ENCODE measurements at places on chromosomes 1 and 21.

DNA sequence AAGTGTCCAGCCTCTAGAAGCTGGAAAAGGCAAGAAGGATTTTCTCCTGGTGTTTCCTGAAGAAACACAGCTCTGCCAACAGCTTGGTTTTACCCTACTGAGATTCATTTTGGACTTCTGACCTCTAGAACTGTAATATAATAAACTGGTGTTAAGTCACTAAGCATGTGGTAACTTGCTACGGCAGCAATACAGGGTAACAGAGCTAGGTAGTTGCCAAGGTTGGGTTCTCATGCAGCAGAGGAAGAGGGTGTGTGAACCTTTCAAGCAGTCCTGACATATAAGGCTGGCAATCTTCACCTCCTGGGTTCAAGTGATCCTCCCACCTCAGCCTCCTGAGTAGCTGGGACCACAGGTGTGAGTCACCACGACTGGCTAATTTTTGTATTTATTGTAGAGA, 36.0 kb downstream of the GNG4 start:
- no peak for DNase-seq

DNA sequence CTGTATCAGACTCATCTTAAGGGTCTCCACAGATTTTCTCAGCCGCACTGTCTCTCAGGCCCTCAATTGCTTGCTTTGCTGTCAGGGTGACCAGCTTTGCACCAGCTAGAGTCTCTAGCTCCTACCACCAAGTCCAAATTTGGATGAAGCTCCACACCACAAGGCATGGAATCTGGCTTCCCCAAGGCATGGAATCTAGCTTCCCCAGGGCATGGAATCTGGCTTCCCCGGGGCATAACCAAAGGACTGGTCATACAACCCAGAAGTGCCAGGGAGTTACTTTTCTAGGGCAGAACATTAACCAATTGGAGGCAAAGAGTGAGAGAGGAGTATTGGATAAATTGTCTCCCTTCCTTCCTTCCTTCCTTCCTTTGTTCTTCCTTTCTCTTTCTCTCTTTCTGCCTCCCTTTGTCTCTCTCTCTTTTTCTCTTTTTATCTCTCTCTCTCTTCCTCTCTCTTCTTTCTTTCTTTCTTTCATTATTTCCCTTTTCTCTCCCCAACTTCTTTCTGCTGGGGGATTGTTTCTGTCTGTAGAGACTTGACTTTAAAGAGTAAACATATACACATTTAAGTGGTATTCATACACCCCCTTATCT, 76.9 kb upstream of the HAO2 start:
- no peak for DNase-seq

DNA sequence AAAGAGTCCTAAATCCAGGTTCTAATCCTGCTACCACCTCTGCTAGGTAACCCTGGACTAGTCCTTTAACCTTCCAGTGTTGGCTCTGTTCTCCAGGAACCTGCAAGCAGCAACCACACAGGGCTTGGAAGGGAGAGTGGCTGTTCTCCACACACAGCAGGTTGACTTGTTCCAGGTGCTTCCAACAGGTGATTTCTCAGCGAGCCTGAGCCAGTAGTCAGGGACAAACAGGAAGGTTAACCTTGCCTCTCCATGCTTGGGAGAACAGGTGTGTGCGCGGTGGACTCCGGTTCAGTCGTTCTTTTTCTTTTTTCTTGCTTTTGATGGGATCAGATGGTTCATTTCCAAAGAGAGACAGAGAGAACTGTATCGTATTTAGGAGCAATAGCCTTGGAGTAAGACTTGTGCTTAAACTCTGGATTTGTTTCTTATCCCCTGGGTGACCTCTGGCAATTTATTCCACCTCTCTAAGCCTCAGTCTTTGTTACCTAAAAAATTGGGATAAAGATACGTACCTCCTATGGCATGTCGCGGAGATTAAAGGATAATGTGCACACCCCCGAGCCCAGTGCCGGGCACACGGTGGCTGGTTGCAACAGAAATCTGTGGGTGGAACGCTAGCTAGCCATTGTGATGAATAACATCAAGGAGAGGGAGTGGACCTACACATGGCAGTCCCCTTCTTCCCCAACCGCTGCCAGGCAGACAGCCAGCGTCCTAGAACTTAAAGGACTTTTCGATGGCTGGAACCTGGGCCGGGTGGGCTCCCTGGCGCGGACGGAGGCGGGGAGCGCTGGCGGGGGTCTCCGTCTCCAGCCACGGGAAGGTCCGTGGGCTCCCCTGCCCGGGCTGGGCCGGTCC, 583 bp upstream of the CACHD1 start:
- no peak for DNase-seq

DNA sequence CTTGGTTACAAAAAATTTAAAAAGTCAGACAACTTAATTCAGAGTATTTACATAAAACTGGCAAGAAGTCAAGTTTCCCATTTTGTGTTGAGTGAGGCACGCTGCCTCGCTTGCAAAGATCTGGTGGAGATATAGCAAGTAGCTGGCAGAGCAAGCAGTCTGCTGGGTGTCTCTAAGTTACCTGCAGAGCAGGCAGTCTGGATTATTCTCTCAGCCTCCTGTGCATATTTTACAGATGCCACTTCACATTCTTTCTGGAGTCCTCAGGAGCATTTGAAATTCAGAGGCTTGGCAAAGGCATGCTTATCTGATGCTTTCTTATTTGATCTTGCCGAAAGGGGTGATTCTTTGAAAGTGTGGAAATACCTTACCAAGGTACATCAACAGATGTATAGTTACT, 640.4 kb upstream of the ADGRL4 start:
- DNase-seq: no peak

Measured in activated CD4-positive, alpha-beta T cell treated with anti-CD3 and anti-CD28 coated beads, Interleukin-2, amount 50 U/mL, for 1 hour (primary cell).